ENCODE measurements at places on chromosomes 6 and 20.

DNA sequence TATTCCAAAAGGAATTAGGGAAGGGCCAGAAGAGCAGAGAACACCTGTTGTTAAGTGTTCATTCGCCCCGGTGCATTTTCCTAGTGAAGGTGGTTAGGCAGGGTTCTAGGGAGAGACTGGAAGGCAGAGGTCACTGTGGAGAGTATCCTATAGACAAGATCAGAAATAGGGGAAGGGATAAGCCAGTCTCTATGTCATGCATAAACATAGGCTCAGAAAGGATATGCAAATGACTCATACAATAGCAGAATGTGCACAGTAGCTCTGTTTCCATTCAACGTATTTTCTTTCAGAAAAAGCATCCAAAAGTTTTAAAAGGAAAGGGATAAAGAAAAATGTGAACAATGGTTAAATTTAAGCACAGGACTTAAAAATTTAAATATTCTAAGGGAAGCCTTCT is 47.4 kb downstream of the BMP6 start:
- no peak for DNase-seq

DNA sequence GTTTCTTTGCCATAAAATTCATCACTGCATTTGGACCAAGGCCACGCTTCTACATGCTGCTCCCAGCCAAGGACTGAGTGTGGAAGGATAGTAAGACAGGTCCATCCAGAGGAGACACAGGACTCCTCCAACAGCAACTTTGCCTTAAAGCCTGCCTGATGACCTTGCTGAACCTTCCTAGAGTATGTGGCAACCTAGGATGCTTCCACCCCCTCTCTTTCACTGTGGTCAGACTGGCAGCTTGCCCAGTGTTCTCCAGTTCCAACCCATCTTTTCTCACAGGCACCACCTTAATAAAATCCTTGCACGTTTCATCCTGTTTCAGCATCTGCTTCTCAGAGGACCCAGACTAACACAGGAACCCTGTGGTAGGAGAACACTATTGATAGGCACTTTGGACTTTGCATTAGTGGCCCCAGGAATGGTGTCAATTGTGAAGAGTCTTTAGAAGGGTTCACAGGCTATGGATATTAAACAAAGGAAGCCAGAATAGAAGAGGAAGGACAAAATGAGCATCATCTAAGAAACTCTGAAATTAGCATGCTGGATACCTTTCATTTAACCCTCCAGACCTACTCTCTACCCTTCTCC is 2.4 kb upstream of the PKHD1 start:
- no peak for DNase-seq

DNA sequence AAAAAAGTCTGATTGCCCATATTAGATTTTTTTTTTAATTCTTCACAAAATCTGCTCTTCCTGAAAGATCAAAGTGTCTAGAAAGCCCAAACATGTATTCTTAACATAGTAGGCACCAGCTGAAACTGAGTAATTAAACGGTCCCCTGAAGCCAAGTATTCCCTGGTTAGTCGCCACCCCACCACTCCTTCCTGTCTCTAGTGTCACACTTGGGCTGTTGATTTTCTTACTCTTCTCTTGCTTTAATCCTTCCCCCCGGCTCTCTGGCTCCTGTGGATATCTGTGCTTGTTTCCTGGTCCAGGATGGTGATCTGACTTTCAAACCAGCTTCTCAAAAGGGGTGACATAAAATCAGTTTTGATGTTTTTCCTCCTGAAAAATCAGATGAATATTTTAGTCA is 162.9 kb downstream of the QKI start:
- no peak for DNase-seq

GRCh38 chr6:26249707-26249956 is 115.4 kb upstream of the BTN3A2 start:
- DNase-seq: no peak

DNA sequence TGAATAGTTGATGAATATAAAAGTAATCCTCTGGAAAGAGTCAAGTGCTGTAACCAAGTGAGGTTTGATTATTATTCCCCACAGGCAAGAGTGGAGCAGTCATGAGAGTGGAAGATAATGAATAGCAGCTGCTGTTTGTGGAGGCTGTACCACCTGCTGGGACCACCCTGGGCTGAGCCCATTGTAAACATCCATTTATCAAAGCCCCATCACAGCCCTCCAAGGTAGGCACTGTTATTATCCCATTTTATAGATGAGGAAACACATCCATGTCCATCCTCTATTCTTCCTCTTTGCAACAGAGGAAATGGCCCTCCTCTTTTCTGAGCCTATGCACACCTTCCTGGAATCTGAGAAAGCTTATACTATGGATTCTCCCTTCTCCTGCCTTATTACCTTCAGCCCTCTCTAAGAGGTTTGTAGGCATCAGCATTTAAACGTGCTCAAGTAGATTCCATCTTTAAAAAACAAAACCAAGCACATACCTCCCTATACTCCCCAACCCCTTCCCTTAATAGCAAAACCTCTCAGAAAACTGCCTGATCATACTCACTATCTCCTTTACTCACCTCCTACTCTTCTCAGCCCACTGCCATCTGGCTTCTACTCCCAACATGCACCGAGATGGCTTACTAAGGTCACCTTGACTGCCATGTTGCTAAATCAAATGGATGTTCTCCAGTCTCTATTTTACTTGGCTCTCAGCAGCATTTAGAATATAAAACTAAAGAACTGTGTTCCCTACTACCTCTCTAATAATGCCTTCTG is 37.1 kb downstream of the CDH22 start:
- DNase-seq: no peak

DNA sequence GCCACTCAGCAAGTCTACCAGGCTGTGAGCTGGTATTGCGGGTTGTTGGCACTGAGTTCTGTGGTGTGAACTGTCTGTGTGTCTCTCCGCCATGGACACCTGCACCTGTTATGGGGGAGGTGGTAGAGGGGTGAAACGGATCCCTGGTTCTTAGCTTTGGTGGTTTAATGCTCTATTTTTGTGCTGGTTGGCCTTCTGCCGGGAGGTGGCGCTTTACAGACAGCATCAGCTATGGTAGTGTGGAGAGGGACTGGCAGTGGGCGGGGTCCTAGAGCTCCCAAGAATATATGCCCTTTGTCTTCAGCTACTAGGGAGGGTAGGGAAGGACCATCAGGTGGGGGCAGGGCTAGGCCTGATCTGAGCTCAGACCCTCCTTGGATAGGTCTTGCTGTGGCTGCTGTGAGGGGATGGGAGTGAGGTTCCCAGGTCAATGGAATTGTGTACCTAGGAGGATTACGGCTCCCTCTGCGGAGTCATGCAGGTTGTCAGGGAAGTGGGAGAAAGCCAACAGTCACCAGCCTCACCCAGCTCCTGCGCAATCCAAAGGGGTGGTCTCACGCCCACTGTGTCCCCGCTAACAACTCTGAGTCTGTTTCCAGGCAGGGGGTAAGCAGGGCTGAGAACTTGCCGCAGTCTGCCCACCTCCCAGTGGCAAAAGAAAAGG is 154.3 kb downstream of the CCDC170 start:
- peak; percentile 20 for DNase-seq

DNA sequence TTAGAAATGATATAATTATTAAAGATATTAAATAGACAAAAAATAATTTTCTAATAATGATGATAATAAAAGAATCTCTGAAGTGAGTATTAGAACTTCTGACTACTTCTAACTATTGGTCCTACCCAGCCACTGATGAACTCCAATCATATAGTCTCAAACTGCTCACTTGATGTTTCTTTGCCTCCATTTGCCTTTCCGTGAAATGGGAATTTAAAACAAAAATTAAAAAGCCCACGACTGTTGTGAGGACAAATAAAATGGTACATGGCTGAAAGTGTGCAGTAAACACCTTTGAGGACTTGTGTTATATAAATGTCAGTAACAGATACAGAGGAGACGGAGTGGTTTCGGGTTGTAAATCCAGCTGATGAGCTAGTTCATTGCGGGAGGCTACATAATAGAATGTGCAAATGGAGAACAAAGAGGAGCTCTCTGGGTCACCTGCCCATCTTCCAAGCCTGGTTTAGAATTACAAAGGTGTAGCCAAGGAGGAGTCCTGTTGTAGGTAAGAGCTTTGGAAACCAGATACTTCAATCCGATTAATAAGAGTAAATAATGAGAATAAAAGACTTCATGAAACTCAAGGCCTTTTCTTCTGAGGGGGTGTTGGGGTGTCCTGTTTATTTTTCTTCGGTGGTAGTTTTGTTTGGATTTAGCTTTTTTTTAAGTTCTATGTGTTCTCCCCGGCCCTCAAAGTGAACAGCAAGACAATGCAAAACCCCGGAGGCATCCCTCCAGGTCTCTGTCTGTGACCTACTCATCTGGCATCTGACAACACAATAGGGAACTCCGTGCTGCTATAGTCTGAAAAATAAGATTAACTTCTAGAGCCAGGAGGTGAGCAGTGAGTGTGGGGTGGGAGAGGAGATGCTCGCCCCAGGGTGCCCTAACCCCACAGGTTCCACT is 4.4 kb upstream of the PXDC1 start:
- no peak for DNase-seq

DNA sequence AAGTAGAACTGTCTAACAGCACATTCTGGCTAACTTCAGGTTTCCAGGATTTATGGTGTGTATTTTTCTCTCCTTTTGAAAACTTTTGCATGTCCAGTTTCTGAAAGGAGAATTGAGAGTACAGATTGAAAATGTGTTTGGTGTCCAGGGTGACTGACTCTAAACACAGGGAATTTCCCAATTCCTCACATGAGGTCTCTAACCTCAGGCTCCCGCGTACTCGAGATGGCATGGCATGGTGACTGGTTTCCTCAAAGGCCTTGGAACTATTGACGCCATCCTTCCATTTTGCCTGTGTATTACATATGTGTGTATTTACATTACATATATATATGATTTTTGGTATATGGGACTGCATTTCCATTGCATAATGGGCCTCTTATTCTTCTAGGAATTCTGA is 52.5 kb downstream of the PRND start:
- DNase-seq: no peak

DNA sequence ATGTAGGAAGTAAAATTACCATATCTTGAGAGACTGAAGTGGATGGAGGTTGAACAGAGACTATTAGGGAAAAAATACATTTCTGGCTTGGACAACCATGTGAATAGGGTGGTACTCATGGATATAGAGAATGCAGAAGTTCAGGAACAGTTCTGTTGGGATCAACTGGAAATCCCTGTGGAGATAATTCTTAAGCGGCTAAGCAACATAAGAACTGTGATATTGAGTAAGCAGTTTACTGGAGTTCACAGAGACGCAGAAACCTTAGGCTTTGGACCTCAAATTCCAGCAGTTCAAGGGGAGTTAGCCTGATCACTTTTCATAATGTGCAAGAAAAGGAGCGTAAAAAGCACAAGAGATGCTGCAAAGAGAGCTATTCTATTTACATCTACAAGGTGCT is 23.6 kb upstream of the SLC17A4 start:
- DNase-seq: no peak

DNA sequence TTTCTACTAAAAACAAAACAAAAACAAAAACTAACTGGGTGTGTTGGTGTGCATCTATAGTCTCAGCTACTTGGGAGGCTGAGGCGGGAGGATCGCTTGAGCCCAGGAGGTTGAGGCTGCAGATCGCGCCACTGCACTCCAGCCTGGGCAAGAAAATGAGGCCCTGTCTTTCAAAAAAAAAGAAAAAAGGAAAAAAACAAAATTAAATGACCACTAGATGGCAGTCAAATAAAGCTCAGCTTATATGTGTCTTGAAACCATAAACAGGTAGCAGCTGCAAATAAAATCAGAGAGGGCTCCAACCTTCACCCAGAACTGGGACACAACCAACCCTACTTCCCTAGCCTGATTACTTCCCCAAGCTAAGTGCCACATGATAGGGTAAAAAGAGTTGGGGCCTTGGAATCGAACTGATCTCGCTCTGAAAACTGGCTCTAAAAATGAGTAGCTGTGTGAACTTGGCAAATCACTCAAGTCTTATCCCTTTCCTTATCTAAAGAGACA is 67.1 kb upstream of the ADGRF4 start:
- DNase-seq: no peak

GRCh38 chr6:15501826-15502445 is 160.9 kb downstream of the DTNBP1 start:
- DNase-seq: no peak

GRCh38 chr6:90154755-90155470 is 141.7 kb downstream of the BACH2 start:
- DNase-seq: no peak

DNA sequence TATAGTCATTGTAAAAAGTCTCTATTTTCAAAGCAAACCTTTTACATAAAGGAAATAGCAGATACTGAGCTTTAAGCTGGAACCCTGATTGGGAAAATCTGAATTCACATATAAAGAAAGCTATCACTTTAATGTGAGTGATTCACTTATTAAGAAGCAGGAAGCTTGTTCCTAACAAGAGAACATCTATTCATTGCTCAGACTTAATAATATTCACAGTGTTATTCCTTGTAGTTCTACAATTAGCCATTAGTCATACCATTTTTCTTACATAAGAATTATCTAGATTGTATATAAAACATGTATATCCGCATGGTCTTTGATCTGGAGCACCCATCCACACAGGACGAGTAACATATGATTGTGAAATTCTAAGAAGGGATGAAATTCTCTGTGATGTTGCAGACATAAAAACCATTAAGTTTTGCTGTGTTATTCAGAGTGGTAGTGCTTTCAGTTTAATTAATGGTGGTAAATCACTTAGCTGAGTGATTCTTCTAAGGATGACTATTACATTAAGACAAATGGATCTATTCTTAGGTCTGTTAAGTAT is 71.1 kb upstream of the FOXQ1 start:
- DNase-seq: no peak

GRCh38 chr6:16238963-16239797 is 793 bp downstream of the GMPR start:
- DNase-seq: no peak

DNA sequence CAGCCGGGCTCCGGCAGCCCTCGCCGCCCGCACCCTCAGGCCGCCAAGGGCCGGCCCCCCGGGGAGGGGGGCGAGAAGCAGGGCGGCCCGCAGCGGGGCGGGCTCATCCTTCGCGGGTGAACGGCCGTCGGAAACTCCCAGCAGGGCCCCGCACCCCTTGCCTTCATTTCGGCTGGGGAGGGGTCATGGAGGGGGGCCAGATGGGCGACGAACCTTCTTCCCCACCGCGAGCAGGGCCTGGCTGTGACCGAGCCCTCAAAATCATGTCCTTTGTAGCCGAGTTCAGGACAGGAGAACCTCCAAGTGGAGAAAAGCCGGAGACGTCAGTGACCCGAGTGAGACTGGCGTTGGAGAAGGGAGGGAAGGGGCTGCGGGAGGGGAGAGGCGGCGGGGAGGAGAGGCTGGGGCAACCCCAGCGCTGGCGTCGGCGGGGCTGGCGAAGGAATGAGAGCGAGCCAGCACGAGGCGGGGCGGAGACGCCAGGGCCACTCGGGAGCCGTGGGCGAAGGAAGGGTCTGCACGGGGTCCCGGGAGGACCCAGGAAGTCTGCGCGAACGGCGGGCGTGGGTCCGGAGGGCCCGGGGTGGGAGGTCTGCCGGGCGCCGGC is 571 bp upstream of the FOXC1 start:
- no peak for DNase-seq

DNA sequence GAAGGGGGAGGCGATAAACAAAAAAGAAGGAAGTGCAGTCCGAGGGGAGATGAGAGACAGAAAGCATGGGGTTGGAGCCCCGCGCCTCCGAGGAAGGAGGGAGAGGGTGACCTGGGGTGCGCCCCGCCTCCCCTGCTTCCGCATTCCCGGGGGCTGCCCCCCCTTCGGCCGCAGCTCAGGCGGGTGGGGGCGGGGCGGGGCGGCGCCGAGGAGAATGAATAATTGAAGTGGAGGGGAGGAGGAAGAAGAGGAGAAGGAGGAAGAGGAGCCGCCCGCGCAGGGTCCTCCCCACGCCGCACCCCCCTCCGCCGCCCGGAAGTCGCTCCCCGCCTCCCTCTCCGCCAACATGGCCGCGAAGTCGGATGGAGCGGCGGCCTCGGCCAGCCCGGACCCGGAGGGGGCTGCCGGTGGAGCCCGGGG is at the start of gene XKR7:
Gene XKR7 (plus strand): TSS at position 322 of the 420 bp plus-strand sequence. CDS start 25 bp downstream, at position 347.
- peak; percentile 23 for DNase-seq

Measured in neural crest cell (in vitro differentiated cells).